AG10803 (cell line): ENCODE measurements at places on chromosomes 2 and 18.

- DNase-seq, result peak; percentile 68
Measured at GRCh38 chr2:198371921-198372543, 567.6 kb downstream of the PLCL1 start.

GRCh38 chr2:152434395-152435182, 99.6 kb downstream of the FMNL2 start:
- no peak for DNase-seq

DNA sequence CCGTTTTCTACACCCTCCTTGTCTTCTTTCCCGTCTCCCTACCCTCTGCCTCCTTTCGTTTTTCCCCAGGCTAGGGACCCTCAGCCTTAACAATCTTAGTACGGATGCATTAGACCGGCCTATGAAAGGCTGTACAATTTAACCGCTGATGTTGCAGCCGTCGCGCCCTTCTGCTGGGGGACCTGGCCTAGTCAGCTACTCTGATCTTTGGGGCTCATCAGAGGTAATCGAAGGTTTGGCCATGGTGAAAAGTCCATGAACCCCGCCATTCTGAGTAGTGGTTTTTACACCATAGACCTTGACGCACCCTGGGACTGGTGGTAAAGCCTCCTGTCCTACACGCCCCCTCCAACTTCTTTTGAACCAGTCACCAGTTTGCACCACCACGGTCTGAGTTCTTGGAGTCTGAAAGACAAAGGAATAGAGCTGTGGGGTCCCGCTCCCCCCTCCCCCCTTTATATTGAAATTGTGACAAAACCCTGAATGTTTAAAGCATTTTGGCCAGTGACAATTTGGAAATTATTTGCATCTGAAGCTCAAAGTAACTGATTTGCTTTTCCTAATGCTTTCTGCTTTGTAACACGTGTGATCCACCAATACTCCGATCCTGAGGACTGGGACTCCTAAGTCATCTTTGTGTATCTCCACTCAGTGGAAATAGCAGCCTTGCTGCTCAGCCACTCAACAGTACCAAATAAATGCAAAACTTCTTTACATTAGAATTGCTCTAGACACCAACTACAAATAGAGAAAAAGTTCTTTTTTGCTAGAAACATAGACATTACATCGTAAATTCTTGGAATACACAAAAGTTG, 642 bp upstream of the SRSF7 start:
- no peak for DNase-seq

- DNase-seq, result no peak
Measured at GRCh38 chr2:169393068-169393590, 30.8 kb upstream of the LRP2 start.

DNA sequence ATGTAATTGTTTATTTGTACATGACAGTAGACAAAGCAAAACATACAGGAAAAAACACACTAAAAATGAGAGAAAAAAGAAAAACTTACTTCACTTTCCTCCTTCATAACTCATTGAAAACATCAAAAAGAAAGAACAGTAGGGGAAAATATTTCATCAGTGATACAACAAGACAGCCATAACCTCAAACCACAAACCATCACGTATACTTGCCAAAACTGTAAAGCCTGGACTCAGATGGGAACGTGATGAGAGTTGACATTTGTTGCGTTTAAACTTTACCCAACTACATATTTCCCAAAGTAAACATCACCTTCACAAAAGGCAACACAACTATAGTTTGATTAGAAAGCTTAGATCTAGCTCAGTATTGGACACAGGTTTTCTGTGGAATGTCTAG, 278.2 kb upstream of the COL3A1 start:
- DNase-seq, result peak; percentile 81

GRCh38 chr2:137925599-137925998, 38.7 kb upstream of the HNMT start:
- DNase-seq, result no peak

- DNase-seq, result no peak
Measured at GRCh38 chr2:198852248-198852647, 605.5 kb downstream of the SATB2 start.

- no peak for DNase-seq
Measured at GRCh38 chr2:127610561-127610960, 35.4 kb upstream of the GPR17 start.

GRCh38 chr18:78780719-78781600, 198.7 kb upstream of the SALL3 start:
- DNase-seq, result no peak

DNA sequence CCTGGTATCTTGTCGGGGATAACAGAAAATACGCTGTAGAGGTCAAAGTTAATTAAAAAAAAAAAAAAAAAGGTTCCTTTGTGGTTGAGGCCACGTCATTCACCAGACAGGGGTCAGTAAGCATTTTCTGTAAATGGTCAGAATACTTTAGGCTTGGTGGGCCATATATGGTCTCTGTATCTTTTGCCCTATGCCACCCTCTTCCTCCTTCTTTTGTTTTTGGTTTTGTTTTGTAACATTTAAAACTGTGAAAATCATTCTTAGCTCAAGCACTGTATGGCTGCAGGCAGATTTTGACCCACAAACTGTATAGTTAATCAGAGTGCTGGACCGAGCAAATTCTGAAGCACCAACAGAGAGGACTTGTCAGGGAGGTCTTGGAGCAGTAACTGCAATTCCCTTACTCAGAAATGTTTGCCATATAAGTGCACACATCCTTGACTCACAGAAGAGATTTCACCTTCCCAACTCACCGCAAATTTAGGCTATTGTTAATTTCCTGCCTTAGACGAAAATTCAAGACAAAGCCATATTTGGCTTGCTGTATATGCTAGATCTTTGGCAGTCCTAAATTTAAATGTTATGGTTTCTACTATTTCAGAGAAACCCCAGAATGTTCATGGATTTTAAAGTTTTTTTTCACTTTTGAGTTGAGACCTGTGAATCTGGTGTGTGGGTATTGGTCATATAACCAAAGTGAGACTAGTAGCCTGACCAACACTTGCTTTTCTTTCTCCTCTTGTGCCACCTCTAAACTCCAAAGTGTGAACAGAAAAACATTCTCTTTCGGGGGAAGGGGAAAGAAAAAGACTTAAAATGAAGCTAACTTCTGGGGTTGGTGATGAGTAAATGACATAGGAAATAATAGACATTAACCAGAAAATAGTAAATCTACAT, 65.4 kb downstream of the DOCK10 start:
- no peak for DNase-seq

DNA sequence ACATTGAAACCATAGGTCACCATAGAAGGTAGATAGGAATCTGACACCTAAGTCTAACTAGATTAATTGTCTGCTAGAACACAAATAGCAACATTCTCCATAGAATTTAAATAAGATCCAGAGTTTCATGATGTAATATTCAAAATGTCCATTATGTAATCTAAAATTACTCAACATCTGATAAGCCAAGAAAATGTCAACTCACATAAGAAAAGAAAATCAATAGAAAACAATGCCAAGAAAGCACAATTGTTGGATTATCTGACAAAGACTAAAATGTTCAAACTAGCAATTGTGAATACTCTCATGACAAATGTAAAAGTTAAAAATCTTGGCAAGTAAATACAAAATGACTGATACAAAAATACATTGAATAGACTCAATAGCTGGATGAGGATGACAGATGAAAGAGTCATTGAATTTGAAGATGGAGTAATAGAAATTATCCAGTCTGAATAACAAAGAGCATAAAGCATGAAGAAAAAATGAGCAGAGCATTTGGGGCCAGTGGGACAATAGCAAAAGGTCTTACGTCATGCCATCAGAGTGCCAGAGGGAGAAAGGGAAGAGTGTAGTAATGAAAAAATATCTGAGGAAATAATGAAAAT, 358.6 kb downstream of the METTL4 start:
- DNase-seq, result no peak

- DNase-seq, result no peak
Measured at GRCh38 chr2:118644190-118644589, 203.3 kb downstream of the EN1 start.

DNA sequence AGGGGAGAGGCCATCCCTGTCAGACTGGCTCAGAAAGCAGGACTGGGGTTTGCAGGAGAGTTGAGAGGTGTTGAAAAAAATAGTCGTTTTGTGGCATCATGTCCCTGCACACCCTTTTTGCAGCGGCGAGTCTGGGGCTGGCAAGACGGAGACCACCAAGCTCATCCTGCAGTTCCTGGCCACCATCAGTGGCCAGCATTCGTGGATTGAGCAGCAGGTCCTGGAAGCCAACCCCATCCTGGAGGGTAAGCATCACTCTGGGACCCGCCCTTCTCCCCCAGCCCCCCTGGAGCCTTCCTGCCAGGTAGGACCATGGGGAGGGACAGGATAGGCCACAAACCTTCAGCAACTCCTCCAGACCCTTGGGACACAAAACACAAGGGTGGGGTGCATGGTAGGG, 34.2 kb downstream of the MYO7B start:
- no peak for DNase-seq

- peak; percentile 25 for DNase-seq
Measured at GRCh38 chr2:73414696-73415095, 29.1 kb downstream of the ALMS1 start.

- no peak for DNase-seq
Measured at GRCh38 chr2:122213312-122213711, 457.9 kb downstream of the TSN start.

- DNase-seq, result peak; percentile 48
Measured at GRCh38 chr2:105139556-105140239, 101.8 kb downstream of the MRPS9 start.

- DNase-seq, result no peak
Measured at GRCh38 chr2:159941729-159942128, 120.7 kb downstream of the PLA2R1 start.

- DNase-seq, result peak; percentile 59
Measured at GRCh38 chr18:24022161-24022560, 7.6 kb downstream of the TTC39C start.

GRCh38 chr2:174597345-174598047, at the start of gene WIPF1:
TSS of gene WIPF1 (minus strand) at chr2:174597804. CDS start at chr2:174585573, 12,231 bp downstream.
- DNase-seq, result peak; percentile 65

DNA sequence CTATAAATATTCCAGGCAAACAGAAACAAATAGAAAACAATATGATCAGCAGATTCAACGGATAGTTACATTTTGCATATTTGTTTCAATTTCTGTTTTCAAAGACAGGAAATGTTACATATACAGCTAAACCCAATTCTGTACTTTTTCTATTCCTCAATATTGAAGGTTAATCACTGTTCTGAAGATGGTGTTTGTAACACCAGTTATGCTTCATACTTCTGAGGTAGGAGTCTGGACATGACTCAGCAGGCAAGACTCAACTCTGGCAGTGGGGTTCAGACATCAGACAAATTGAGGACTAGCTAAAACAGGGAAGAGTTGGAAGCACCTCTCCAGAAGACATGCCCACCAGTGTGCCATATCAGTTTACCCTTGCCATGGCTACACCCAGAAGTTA, 16.6 kb downstream of the SERPINB13 start:
- peak; percentile 38 for DNase-seq

GRCh38 chr18:51383116-51383515, 185.6 kb upstream of the MEX3C start:
- no peak for DNase-seq

DNA sequence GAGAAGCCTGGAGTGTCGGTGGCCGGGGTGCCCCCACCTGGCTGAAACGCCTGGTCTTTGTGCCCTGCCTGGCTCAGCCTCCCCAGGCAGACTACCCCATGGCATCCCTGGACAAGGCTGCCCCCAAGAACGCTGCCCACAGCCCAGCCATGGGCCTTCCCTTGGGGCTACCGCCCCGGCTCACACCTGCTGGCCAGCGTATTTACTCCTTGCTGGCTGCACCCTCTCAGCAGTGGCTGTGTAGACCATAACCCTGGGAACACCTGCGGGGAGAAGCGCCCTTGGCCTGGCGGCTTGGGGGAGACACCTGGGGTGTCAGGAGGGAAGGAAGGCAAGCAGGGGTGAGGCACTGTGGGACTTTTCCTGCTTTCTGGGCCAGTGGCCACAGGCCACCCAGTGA, 17.3 kb downstream of the CAPN10 start:
- no peak for DNase-seq

DNA sequence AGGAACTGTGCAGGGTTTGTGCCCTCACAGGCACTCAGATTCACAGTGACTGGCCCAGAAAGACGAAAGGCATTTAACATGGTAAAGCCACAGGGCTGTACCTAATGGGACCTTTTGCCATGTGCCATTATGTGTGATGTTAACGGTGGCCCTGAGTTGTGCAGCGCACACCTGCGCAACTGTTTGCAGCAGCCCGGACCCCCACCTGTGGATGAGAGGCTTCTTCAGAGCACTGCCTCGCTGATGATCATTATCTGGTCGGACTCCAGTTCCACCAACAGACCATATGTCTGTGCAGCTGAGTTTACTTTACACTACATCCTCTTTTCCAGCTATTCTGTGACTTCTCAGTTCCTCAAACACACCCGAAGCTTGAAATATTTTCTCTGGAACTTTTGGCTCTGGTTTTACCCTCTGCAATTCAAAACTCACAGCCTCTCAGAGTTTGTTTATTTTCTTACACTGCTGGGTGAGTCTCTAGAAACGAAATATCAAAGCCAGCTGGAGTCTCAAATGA, 35.6 kb upstream of the UBE2F start:
- peak; percentile 77 for DNase-seq

DNA sequence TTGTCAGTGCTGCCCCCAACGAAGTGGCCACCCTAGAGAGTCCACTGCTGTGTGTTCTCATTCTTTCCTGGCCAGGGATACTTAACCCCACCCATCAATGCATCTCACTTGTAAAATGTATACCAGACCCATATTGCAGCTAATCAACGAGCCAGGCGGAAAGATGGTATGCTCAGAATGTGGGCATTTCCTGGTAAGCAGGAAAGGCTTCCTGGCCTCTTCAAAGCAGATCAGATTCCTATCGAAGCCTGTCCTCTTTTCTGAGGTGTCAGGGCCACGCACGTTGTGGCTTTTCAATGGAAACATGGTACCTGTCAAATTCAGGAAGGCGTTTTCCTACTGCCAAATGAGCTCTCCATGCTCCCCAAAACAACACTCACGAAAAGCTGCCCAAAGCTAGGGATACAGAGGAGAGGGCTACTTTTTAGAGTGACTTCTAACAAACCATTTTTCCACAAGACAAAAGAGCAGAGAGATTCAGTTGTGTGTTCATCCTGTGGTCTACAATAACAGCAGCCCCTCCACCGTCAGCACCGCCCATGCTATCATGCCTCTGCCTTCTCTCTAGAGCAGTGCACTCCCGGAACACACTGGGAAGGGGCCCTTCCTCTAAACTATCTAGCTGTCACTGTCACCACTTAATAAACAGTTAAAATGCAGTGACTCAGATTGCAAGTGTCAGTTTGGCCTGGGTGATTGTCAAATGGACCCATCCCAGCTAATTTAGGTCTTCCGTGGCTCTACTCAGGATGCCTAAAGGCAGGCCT, 535.1 kb downstream of the RNF144A start:
- no peak for DNase-seq
